Skeletal muscle tissue (tissue), 5 donors: ENCODE measurements at places on chromosomes 2 and 18. TPM values are rescaled to one million over a fixed set of nuclear protein-coding genes. Genes with fewer than 3 reads are reported as not detected.

The METAP1D gene
- 8.9 TPM for total RNA-seq

The TXNDC2 gene
- not detected for total RNA-seq

The C2orf80 gene
- not detected for total RNA-seq

The SERPINB13 gene
- total RNA-seq = not detected

The LYPD6 gene
- total RNA-seq = 2.1 TPM

The IKZF2 gene
- total RNA-seq = 4.2 TPM

The PLCD4 gene
- total RNA-seq = 27.7 TPM

The COLEC12 gene
- total RNA-seq = 39.1 TPM

The RPRM gene
- 3.1 TPM for total RNA-seq

The SERPINB3 gene
- total RNA-seq = not detected

The FRZB gene
- 6.8 TPM for total RNA-seq

The DLGAP1 gene
- total RNA-seq = 0.52 TPM

The RAPGEF4 gene
- total RNA-seq = 5.7 TPM

The ACMSD gene
- total RNA-seq = not detected

The PRSS56 gene
- total RNA-seq = 1.0 TPM

The METTL8 gene
- total RNA-seq = 8.4 TPM

The ERBB4 gene
- 9.9 TPM for total RNA-seq

The TMBIM1 gene
- total RNA-seq = 109 TPM

The APCDD1 gene
- 2.6 TPM for total RNA-seq

The GKN1 gene
- total RNA-seq = not detected

The IGFBP2 gene
- total RNA-seq = 99.7 TPM

The ALLC gene
- not detected for total RNA-seq

The PTPRN gene
- not detected for total RNA-seq

The REEP1 gene
- 24.0 TPM for total RNA-seq

The AMER3 gene
- not detected for total RNA-seq

The NPHP1 gene
- total RNA-seq = 11.5 TPM

The CFAP53 gene
- total RNA-seq = not detected

The CHRNG gene
- total RNA-seq = 35.5 TPM

The AQP12A gene
- total RNA-seq = not detected

The FZD7 gene
- 42.8 TPM for total RNA-seq

The NTSR2 gene
- total RNA-seq = not detected

The HOXD1 gene
- total RNA-seq = 0.52 TPM

The EDAR gene
- not detected for total RNA-seq

The IL1B gene
- 1.0 TPM for total RNA-seq

The CD8B2 gene
- total RNA-seq = under 0.01 TPM

The PLA2R1 gene
- 2.6 TPM for total RNA-seq

The IL37 gene
- total RNA-seq = not detected

The OR6B2 gene
- not detected for total RNA-seq

The IFIH1 gene
- 2.1 TPM for total RNA-seq

The CFC1 gene
- total RNA-seq = not detected

The EMX1 gene
- total RNA-seq = not detected

The TNFRSF11A gene
- 8.9 TPM for total RNA-seq

The AQP12B gene
- not detected for total RNA-seq

The CNOT9 gene
- 27.1 TPM for total RNA-seq

The ERICH2 gene
- 0.52 TPM for total RNA-seq

The LRATD1 gene
- 5.2 TPM for total RNA-seq

The SPATA3 gene
- not detected for total RNA-seq

The SLC38A11 gene
- 2.6 TPM for total RNA-seq

The ABCA12 gene
- total RNA-seq = not detected
